MV-4-11 (cell line): ENCODE measurements at places on chromosomes 12 and 14.

- peak; percentile 36 for DNase-seq
Observed at GRCh38 chr14:68363843-68364767, 428.8 kb downstream of the ZFP36L1 start.

DNA sequence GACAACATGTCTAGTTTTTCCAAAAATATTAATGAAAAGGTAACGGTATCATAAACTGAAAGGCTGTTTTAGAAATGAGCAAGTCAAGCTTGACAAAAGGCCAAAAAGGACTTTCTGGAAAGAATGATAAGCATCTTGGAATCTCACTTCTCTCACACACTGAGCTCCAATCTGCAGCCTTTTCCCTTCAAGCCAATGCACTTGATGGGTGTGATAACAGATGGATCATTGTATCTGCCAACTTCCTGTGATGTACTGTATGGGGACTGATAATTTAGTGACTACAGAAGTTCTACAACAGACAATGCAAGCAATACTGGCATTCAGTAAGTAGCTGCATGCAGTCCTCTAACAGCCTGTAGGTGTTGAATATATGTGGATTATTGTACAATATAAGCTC, 147.1 kb downstream of the MED13L start:
- no peak for DNase-seq

DNA sequence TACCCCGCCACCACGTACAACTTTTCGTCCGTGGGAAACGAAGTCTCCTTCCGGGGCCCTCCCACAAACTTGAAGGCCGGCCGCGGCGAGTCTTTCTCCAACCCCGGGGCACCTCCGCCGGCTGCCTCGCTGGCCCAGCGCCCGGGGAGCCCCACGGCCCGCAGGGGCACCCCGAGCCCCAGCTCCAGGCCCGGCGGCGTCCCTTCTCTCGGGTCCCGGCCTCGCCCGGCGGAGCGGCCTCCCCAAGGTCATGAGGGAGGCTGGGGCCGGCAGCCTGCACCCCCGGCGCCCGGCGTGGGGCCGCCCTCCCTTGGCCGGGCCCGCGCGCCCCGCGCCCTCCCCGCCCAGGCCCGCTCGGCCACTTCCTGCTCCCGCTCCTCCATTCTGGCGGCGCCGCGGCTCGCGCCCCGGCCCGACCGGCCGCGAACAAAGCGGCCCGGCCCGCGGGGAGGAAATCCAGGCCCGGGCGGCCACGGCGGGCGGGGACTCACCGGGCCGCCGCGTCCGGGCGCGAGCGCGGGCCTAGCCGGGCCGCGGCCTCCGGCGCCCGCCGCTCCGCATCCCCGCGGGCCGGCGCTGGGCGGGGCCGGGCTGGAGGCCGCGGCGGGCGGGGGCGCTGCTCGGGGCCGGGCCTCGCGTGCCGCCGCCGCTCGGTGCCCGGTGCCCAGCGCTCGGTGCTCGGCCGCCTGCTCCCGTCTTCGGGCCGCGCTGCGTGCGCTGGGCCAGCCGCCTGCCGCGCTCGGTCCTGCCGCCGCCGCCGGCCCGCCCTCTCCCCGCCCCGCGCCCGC, at the start of gene AKT1:
Gene AKT1 (minus strand): TSS at position 756 of the 788 bp plus-strand sequence. CDS start 3,105 bp downstream, outside the sequence.
- no peak for DNase-seq

- no peak for DNase-seq
Observed at GRCh38 chr14:100442036-100442435, 118.9 kb downstream of the SLC25A47 start.

DNA sequence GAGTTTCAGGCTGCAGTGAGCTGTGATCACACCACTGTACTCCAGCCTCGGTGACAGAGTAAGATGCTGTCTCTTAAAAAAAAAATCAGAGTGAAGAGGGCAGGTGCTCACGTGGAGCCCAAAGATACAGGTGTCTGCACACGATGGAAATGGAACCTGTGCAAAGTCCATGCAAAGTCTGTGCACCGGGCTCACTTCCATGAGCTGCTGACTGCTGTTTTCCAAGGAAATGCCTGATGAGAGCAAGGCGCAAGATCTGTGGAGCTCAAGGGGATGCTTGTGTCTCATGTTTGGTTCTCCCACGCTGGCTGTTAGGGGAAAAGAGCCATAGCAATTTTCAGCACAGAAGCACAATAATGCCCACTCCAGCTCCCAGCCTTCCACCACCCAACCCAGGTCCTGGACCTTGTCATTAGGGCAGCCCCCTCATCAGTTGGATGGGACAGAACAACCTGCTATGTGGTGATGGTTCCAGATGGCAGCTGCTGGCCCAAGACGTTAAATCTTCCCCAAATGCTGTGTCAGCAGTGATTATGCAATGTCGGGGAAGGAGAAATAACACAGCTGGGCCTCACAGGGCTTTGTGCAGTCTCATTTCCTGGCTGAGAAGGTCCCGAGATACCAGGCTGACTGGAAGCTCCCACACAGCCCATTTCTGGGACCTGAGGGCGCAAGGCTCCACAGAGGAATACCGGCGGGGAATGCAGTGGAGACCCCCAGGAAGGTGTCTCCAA, 27.9 kb upstream of the DICER1 start:
- DNase-seq: peak; percentile 91

- no peak for DNase-seq
Observed at GRCh38 chr12:89883630-89884389, 175.2 kb upstream of the ATP2B1 start.

GRCh38 chr14:79645753-79646362, 565.4 kb downstream of the DIO2 start:
- DNase-seq: no peak

DNA sequence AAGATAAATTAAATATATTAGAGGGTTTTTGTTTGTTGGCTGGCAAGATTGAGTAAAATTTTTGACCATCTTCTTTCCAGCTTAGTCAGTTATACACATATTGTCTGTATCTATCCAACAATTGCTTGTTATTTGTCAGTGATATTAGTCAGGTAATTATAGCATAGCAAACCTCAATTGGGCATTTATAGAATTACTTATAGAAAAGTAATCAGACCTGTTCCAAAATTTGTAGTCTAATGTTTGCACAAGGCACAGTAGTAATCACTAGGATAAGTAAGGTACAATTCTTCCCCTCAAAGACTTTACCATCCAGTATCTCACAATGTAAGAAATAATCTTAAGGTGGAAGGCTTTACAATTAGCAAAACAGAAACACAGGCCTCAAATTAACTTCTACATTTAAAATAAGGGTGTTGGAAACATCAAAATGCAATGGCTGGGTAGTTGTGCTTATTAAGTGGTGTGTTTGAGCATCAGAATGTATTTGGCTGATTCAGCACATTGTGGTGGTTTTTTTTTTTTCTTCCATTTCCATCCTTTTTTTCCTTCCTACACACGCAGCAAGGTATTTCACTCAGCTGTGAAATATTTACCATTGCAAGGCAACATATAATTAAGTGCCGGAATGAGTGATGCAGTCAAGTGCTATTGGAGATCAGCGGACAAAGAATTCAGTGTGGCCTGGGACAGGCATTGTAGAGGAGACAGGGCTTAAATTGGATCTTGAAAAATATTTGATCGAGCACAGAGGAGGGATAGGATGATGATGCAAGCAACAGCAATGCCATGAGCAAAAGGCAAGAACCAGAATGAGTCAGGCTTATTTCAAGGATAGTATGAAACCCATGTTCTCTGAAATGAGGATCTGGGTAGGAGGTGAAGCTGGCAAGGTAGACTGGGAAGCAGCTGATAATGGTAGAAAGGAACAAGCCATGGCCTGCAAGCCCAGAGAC, 178.2 kb downstream of the AKAP6 start:
- DNase-seq: no peak

GRCh38 chr14:98230411-98230810, 1041.6 kb downstream of the BCL11B start:
- no peak for DNase-seq

DNA sequence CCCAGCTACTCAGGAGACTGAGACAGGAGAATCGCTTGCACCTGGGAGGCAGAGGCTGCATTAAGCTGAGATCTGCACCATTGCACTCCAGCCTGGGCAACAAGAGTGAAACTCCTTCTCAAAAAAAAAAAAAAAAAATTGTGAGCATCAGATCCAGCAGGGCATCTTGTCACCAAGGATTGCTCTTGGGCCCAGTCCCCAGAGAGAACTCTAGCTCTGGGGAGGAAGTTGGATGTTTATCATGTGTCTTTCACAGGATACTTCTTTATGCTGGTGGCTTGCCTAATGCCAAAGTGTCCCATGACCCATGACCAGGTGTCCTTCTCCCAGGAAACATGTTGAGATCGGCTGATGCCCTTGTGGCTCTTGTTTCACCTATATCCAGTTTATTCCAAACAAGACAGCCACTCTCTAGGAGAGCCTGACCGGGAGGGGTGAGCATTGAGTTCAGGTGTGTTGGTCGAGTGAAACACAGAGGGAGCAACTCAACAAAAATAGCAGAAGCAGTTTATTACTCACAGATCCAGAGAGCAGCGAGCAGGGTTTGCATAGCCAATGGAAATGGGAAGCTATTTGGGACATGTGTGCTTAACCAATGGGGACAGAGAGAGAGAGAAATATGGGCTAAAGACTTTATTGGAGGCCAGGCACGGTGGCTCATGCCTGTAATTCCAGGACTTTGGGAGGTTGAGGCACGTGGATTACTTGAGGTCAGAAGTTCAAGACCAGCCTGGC, 6.6 kb upstream of the TCHP start:
- DNase-seq: peak; percentile 11

GRCh38 chr12:124404162-124404784, 109.4 kb downstream of the RFLNA start:
- no peak for DNase-seq

DNA sequence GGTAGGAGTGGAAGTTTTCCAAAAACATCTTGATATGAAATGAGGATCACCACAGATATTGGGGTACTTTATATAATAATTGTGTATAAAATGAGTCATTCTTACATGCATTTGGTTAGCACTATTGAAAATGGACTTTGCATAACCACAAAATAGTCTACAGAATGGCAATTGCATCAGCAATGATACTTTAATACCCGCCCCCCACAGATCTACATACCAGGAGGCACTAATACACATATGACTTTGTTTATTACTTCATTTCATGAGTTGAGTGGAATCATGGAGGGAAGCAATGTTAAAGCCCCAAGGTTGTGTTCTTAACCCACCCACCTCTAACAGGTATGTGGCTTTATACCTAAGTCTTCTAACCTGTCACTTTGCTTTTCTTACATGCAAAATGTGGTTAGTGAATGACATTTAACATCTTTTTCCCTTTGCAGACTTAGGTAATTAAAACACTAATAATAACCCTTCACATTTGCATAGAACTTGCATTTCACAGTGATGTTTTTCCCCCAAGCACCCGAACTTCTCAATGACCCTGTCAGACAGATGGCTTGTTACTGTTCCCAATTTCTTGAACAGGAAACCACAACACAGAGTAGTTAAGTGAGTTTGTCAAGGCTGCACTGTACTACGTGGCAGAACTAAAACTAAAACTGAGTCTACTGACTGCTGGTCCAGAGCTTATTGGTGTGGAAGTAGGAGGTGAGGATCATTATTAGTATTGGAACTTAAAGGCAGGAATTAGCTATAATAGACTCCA, 101.9 kb downstream of the NPAS3 start:
- no peak for DNase-seq

DNA sequence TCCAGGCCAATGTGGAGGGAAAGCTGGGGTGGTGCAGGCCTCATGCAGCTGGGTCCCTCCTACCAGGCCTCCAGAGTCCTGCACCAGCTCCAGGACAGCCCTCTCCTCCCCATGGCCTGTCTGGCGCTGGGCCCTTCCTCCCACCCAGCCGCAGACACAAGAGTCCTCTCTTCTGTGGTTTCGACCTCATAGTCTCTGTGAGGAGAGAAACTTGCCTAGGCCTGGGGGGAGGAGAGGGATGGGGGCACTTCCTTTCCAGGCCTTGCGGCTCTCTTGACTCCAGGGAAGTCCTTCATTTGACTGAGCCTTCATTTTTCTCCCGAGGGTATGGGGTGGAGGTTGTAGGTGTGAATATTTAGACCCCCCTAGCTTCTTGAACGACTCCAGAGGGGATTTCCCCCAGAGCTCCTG, 2.3 kb downstream of the MMP14 start:
- peak; percentile 84 for DNase-seq

DNA sequence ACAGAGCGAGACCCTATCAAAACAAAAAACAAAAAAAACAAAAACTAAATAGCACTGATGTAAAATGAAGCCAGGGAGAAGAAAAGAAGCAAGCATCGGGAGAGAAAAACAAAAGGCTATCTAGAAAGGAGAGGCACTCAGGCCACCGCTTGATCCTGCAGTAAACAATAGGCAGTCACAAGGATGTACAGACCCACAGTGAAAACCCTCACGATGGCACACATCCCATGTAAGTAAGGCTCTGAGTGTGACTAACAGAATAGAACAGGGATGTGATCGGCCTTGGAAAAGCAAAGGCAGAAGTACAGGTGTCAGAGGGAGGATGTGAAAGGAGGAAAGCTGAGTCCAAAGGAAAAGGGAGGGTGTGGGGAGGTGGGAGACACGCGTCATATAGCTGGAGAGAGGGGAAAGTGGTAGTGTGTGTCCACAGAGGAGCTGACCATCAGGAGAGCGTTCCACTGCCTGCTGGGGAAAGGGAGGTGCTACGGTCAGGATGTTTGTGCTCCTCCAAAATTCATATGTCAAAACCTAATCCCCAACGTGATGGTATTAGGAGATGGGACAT, 31.5 kb downstream of the CAMKK2 start:
- no peak for DNase-seq

- peak; percentile 2 for DNase-seq
Observed at GRCh38 chr12:82326905-82327503, 31.2 kb downstream of the CCDC59 start.

DNA sequence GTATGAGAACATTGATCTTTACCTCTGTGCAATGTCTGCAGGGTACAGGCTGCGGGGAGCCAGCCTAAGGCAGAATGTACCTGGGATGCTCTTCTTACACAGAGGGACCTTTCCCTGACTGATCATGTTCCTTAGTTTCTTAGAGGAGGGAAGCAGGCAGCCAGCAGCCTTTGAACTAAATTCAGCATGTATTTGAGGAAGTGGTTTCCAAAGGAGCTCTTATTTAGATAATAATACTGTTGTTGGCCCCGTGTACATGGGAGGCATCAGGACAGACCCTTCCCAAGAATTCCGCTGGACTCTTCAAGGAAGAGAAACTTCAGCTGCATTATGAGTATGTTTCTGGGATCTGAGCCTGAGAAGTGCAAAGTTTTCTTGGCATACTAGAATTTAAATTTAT, 98.8 kb downstream of the CCDC92 start:
- peak; percentile 47 for DNase-seq
